ENCODE measurements at places on chromosomes 7 and 10.

GRCh38 chr10:69327463-69328379 lies 49.4 kb downstream of the HK1 start:
- peak; percentile 93 for DNase-seq

DNA sequence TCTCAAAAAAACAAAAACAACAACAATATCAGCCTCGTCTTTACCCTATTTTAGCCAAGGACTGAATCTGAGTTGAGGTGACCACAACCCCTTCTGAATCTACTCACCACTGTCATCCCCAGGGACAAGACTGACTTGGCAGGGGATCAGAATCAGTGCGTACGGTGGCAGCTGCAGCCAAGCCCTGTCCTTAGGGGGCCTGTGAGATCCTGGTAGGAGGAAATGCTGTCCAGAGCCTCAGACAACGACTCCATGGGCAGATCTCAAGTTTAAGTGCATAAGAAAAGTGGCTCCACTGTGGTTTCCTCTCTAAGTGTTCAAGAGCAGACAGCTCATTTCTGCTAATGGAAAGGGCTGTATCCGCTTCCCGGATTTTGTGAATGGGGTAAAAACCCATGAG lies 22.4 kb upstream of the CYTH3 start:
- no peak for DNase-seq

GRCh38 chr10:75234683-75235374 lies 928 bp downstream of the COMTD1 start:
- DNase-seq = no peak

DNA sequence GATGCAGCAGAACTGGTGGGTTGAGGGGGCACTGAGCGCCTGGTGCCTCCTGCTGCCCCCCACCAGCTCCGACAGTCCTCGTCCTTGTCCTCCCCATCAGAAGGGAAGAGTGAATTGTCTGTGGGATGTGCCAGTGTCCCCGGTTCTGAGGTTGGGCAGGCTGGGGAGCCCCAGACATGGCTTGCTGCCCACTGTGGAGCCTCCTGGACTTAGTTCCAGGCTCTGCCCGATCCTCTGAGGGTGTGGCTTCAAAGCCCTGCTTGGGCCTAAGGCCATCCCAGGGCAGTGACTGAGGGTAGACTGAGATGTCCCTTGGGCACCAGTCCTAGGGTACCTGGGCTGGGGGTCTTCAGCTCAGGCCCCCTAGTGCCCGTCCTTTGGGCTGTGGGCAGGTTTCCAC lies 168.8 kb downstream of the RNF216 start:
- no peak for DNase-seq

DNA sequence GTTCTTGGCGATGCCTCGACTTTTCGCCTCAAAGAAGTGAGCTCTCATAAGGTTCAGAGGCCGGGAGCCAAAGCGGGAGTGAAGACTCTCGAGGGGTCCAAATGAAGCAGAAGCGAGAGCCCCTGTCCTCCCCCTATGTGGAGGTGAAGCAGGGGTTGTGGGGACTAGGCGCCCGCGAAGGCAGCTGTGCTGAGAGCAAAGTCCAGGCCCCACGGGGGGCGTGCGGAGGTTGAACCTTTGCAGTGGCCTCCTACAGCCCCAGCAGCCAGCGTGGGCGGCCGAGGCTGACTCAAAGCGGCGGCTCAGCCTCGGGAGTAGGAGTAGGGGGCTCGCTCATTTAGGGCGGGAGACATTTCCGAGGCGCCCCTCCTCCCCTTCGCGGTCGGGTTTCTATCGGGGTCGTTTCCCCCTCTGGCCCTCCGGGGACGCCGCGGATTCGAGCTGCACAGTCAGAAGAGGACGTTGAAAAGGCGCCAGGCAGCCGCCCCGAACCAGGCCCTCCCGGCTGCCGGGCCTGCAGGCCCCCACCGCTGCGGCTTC lies 553 bp upstream of the ADD3 start:
- DNase-seq = no peak

DNA sequence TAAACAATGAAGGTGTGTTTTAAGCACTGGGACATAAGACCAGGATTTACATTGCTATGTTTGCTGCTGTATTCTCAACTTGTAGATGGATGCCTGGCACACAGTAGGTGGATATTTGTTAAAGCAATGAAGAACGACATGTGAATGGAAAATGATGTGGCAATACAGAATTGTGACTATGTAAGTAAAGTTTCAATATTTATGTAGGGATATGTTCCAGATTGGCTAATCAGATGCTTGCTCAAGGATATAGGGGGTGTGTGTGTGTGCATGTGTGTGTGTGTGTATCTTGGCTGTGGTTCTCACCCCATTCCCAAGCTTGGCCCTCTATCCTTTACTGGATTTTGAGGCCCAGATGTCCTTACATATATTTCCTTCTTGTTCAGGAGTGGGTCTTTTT lies 42.7 kb upstream of the LAMB1 start:
- DNase-seq = no peak

GRCh38 chr10:92644921-92645320 lies 44.8 kb upstream of the HHEX start:
- DNase-seq = no peak

DNA sequence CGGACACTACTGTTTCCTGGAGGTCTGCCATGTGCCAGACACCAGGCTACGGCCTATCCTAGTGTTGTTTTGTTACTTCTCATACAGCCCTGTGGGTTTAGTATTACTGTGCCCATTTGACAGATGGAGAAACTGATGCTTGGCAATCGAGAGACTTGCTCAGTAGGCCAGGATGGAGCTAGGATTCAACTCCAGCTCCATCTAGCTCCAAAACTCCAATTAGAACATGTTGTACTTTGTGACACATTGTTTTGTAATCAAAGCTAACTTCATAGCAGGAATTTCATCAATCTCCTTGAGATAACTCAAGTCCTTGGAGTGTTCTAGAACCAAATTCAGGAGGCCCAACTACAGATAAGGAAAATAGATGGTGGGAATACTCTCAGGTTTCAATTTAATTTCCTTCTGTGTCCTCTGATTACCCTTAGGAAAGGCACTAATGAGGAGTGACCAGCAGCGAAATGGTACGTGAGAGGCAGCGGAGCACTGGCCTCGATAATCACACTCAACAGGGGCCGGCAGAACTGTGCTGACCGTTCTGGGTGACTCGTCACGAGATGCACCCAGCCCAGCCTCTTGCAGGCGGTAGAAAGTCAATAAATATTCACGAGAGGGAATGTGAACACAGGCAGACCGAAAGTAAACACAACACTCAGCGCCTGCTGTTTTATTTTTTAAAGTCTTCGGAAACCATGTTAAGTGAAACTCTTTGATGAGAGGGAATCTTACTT lies 269.6 kb upstream of the NEBL start:
- no peak for DNase-seq

DNA sequence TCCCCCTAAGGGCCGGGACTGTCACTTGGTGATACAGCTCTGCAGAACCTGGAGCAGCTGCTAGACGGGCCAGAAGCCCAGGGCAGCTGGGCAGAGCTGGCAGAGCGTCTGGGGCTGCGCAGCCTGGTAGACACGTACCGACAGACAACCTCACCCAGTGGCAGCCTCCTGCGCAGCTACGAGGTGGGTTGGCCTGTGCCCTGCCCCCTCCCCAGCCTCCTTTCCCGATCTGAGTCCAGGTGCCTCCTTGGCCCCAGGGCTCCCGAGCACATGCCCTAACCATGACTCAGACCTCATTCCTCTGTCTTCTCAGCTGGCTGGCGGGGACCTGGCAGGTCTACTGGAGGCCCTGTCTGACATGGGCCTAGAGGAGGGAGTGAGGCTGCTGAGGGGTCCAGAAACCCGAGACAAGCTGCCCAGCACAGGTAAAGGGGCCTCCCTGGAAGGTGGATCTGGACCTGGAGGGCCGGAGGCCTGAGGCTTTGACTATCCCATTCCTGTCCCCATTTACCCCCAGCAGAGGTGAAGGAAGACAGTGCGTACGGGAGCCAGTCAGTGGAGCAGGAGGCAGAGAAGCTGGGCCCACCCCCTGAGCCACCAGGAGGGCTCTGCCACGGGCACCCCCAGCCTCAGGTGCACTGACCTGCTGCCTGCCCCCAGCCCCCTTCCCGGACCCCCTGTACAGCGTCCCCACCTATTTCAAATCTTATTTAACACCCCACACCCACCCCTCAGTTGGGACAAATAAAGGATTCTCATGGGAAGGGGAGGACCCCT lies 6.4 kb downstream of the NFKB2 start:
- DNase-seq = no peak

DNA sequence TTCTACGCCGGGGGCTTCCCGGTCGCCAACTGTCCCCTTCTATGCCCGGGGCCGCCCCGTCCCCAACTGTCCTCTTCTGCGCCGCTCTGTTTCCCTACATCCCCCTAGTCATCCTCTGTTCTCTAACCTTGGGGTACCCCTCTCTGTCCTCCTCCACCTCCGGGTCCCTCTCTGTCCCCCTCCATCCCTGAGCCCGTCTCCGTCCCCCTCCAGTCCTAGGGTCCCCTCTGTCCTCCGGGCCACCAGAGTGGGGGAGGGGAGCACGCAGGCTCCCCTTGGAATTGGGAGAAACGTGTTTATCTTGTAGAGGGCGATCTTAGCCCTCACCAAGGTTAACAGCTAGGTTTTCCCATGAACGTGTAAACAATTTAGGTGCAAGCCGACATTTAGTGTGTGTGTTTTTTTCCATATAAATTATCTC lies 852 bp upstream of the KLF6 start:
- DNase-seq = peak; percentile 45

DNA sequence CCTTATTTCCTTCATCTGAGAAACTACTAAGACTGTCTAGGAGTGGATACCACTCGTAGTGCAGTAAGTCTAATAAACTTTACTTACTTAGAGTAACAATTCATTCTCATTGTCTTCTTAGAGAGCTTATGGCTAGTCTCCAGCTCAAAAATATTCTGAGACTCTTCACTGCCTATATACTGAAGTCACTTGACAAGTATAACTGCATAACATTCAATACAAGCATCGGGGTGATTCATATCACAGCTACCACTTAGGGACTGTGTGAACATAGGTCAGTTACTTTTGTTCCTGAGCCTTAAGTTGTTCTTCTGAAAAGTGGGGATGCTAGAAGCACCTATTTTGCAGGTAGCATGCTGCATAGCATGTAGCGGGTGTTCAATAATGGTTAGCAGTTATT lies 111.0 kb downstream of the HTR7 start:
- DNase-seq = no peak

DNA sequence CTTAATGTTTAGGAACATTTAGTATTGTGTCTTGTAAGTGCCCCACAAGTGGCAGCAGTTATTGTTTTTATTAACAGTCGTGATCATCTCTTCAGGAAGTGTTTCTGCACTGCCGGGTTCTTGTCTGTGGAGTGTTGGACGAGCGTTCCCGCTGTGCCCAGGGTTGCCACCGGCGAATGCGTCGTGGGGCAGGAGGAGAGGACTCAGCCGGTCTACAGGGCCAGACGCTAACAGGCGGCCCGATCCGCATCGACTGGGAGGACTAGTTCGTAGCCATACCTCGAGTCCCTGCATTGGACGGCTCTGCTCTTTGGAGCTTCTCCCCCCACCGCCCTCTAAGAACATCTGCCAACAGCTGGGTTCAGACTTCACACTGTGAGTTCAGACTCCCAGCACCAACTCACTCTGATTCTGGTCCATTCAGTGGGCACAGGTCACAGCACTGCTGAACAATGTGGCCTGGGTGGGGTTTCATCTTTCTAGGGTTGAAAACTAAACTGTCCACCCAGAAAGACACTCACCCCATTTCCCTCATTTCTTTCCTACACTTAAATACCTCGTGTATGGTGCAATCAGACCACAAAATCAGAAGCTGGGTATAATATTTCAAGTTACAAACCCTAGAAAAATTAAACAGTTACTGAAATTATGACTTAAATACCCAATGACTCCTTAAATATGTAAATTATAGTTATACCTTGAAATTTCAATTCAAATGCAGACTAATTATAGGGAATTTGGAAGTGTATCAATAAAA lies 22.2 kb downstream of the PLA2G12B start:
- no peak for DNase-seq

- no peak for DNase-seq
These were observed 421.9 kb downstream of the DNAJB6 start for GRCh38 chr7:157758468-157759245.

DNA sequence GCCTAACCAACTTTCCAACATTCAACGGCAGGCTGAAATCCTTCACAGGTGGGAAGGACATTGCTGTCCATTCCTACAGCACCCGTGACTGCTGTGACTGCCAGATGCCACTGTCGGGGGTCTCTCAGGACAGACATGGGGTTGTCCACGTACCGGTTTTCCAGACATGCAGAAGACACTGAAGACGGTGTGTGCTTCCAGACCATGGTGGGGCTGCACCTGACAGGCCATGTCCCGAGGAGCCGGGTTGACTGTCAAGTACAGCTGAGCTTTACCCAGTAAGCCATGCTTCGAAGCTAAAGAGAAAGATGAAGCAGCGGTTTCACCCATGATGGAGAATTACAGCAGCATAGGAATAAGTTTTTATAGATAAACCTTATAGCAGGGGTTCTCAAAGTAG lies 70.9 kb downstream of the PKD1L1 start:
- no peak for DNase-seq

DNA sequence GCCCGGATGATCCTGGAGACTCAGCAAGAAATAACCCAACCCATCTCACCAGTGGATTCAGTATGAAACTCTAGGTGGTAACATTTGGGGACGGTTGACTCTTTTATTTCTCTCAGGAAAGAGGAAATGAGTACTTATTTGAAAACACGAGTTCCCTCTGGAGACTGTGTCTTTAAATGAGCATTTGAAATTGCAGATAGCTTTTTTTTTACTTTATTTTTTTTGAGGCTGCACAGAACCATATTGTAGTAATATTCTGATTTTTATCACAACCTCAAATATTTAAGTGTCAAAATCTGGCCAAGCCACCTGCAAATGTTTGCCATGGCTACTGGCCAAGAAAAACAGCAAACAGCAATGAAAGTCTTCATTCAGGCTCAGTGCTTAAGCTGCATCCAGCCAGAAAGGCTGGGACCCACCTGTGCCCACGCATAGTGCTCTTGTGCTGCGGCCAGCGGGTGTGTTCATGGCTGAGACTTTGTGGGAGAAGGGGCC lies 160.8 kb downstream of the CREB5 start:
- DNase-seq = no peak

DNA sequence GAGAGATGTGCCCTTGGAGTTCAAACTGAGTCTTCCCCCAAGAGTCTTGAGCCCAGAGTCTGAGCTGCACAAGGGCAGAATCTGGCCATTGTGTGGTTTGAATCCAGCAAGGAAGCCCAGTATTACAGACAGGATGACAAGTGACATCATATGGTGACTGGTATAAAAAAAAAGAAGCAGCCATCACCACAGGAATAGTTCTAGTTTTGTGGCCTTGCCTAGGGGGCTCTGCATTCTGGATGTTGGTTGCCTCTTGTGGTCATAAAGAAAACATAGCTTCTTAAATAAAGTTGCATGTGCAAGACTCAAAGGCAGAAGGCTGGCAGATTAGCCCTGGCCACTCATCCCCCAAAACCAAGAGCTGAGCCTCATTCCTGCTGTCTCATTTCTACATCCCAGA lies 16.8 kb upstream of the LRRC72 start:
- DNase-seq = no peak

All from tibial artery (tissue), 4 donors.